Natural killer cell (primary cell): ENCODE measurements at places on chromosomes 3 and 15.

DNA sequence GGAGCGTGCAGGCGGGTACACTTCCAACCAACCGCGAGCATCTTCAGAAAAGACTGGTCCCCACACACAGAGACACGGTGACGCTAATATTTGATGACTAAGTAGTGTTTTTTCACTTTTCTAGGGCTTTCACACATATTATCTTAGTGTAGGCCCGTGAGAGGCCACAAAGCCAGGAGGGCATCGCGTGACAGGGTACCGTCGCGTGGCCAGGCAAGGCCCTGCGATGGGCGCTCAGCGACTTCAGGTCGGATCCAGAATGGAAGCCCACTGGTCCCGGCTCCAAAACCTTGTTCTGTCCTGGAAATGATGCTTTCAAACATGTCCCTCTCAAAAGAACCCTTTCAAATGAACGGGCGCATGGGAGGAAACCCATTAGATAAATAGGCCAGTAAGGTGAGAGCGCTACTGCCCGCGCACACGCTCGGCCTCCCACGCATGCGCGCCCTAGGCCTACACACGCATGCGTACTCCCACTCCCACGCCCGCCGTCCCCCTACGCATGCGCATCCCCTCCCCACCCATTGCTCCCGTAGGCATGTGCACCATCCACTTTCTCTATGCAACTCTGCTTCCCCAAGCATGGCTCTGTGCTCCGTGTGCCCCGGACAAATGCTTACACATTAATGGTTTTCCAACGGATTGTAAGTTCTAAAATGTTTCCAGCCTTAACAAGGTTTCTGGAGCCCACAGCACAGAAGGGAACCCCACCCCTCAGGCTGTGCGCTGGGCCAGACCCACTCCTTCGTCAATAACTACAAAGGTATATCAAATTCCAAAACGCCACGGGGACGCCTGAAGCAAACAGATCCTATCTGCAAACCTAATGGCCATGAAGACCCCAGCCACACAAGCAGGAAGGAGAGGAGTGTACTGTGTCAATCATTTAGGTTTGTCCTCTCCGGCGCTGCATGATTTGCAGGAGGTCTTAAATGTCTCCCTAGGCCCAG lies 72.1 kb downstream of the OCA2 start:
- H3K4me3 ChIP-seq = no peak overlapping the region
- H3K36me3 ChIP-seq = no peaks in the 10 kb centered on the region
- DNase-seq = no peak

DNA sequence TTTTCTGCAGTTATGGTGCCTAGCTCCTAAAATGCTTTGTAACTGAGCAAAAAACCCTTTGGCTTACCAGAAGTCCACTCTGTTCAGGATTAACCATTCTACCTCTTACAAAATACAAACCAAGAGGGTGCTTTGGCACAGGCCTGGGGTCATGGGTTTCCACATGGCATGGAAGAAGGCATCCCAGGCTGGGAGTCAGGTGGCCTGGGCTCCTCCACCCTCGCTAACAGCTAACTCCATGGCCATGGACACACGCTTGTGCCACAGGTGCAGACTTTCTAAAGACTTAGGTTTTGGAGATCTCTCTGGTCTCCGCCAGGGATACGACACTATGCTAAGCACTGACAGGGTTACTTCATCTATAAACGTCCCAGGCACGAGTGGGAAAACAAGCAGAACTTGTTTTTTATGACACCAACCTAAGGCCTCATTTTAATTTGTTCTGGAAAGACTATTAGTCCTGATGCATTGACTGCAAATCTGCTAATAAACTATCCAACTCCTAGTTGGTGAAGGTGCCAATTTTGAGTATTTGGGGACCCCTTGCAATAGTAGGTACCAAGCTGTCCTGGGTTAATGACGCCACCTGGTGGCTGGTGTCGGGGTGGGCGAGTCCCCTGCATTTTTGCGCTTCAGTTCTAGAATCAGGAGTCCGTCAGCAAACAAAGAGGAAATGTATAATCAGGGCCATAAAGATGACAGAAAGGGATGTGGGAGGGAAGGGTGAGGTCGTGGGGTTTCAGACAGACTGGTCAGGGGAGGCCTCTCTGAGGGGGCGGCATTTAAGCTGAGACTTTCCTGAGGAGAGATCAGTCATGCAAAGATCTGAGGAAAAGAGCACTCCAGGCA lies 10.3 kb upstream of the ALDH1A3 start:
- no peaks in the 10 kb centered on the region for H3K27me3 ChIP-seq
- no peaks in the 10 kb centered on the region for H3K36me3 ChIP-seq
- no peaks in the 10 kb centered on the region for H3K4me1 ChIP-seq
- no peak for DNase-seq

DNA sequence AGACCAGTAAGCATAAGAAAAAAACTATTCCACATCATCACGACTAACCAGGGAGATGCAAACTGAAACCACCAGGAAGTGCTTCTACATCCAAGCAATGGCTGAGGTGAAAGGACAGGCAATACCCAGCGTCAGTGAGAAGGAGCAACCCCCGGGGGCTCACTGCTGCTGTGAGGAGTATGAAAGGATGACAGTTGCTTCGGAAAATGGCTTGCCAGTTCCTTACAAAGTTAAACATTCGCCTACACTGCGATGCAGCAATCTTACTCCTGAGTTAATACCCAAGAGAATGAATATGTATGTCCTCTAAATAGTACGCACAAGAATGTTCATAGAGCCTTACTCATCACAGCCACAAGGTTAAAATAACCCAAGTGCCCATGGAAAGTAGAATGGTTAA lies 13.3 kb upstream of the PLXNA1 start:
- H3K27ac ChIP-seq = no peak overlapping the region
- no peaks in the 10 kb centered on the region for H3K27me3 ChIP-seq
- H3K36me3 ChIP-seq = no peaks in the 10 kb centered on the region
- no peaks in the 10 kb centered on the region for H3K4me1 ChIP-seq

DNA sequence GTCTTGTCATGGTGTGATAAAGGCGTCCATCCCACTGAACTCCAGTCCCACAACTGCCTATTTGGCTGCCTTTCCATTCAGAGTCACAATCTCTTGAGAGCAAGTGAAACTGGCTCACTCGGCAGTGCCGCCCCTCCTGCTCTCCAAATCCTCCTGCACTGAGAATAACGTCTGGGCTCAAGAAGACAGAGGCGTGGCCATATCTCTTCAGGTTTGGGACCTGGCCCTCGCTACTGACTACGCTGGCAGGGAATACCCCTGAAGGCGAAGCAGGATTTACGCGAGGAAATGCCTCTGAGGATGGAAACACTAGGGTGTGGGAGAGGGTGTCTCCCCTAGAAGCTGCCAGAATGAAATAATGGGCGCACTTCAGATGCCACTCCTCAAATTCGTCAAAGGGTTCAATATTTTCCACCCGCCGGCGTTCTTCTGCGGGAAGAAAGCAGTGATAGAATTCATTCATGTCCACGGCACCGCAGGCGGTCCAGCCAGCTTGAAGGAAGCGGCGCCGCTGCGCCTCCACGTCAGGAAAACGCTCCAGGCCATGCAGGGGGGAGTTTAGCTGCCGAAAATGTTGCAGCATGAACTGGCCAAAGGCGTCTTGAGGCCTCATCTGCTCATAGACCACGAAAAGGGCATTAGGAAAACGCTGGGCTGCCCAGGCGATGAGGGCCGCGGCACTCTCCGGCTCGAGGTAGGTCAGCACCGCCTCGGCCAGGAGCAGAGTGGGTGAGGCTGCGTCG lies 985 bp downstream of the LCMT2 start:
- no peaks in the 10 kb centered on the region for H3K27me3 ChIP-seq
- peak overlapping the region; percentile 94 for H3K27ac ChIP-seq
- no peak for DNase-seq

DNA sequence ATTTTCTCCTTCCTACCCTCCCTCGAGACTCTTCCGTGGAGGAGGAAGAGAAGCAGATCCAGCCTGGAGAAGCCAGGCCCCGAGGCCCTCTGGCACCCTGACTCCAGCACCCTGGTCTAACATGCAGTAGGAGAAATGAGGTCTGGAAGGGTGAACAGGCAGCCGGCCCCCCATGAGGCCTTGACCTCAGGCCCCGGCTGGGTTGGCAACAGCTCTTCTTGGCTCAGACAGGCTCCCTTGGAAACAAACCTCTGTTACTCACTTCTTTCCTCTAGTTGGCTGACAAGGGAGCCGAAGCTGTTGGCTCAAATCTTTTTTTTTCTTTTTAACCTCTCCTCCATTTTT lies 73.4 kb downstream of the CPN2 start:
- no peak overlapping the region for H3K27ac ChIP-seq
- no peak overlapping the region for H3K4me3 ChIP-seq
- peaks cover 14% of the 10 kb centered on the region for H3K4me1 ChIP-seq
- no peaks in the 10 kb centered on the region for H3K36me3 ChIP-seq
- peaks cover 3% of the 10 kb centered on the region for H3K27me3 ChIP-seq

- H3K27me3 ChIP-seq = no peaks in the 10 kb centered on the region
- H3K4me3 ChIP-seq = no peak overlapping the region
- H3K36me3 ChIP-seq = no peaks in the 10 kb centered on the region
- no peak overlapping the region for H3K27ac ChIP-seq
- DNase-seq = peak; percentile 44
Observed at GRCh38 chr15:63818191-63818590, 15.6 kb downstream of the HERC1 start.

- peaks cover 6% of the 10 kb centered on the region for H3K4me1 ChIP-seq
- DNase-seq = no peak
- H3K27ac ChIP-seq = peak overlapping the region; percentile 87
- H3K27me3 ChIP-seq = no peaks in the 10 kb centered on the region
Observed at GRCh38 chr3:150545419-150546225, 674 bp downstream of the SERP1 start.

DNA sequence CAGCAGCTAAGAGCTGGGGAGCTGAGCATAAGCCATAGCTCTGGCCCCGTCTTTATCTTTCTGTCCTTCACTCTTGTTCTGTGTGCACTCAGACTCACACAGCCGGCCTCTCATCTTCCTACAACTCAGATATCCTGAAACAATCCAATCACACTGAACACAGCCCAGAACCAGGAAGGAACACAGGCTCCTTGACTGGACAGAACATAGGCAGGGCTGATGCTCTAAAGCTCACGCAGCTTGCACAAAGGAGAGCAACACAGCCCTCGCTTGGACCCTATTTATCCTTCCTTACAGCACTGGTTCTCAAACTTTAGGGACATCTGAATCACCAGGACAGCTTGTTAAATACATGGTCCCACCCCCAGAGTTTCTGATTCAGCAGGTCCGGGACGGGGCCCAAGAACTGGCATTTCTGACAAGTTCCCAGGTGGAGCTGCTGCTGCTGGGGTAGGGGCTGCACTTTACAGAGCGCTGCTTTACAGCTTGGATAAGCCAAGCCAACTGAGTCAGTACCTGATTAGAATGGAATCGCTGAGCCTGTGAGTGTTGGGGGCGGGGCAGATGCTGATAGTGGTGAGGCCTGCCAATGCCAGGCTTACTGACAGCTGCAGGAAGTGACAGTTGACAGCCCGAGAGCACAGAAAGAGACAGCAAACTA lies 65.1 kb downstream of the MRPL46 start:
- peak overlapping the region; percentile 18 for H3K27ac ChIP-seq
- H3K27me3 ChIP-seq = no peaks in the 10 kb centered on the region

GRCh38 chr3:16508591-16508995 lies 4.9 kb downstream of the RFTN1 start:
- no peaks in the 10 kb centered on the region for H3K27me3 ChIP-seq
- H3K4me1 ChIP-seq = peaks cover 53% of the 10 kb centered on the region
- no peak overlapping the region for H3K27ac ChIP-seq
- peak; percentile 36 for DNase-seq
- peaks cover 5% of the 10 kb centered on the region for H3K36me3 ChIP-seq
- H3K4me3 ChIP-seq = no peak overlapping the region

DNA sequence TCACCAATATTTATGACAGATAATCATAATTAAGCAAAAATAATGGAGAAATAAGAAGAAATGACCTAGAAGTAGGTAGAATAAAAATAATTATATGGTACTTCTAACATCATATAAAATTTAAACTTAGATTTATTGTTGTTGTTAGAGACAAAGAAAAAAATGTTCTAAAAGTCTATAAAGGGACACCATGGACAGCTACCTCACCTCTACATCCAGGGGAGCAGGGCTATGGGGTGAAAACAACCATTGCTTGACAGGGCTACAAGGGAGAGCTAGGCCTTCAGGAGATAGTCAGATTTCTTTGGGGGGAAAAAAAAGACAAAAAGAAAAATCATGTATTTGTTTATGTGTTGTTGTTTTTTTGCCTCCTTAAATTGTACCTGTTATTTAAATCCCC lies 841.9 kb downstream of the VGLL3 start:
- no peak for DNase-seq
- no peaks in the 10 kb centered on the region for H3K36me3 ChIP-seq
- no peak overlapping the region for H3K4me3 ChIP-seq
- H3K27me3 ChIP-seq = no peaks in the 10 kb centered on the region

DNA sequence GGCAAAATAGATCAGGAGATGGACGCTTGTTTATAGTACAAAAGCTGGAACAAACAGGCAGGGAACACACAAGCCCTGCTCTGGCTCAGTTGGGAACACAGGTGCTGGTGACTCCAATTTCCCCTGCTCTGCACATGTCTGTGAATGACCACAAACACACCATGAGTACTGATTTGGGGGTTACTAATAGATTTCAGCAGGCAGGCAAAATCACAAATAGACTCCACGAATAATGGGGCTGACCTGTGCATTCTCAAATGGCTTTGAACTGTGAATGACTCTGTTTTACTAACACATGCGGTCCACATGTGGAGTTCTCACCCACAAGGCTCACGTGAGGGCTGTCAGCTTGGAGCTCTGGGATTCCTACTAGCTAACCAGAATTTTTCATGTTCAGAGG lies 3.9 kb downstream of the RTP3 start:
- no peak overlapping the region for H3K4me3 ChIP-seq
- no peak for DNase-seq
- H3K36me3 ChIP-seq = no peaks in the 10 kb centered on the region
- H3K27ac ChIP-seq = no peak overlapping the region

DNA sequence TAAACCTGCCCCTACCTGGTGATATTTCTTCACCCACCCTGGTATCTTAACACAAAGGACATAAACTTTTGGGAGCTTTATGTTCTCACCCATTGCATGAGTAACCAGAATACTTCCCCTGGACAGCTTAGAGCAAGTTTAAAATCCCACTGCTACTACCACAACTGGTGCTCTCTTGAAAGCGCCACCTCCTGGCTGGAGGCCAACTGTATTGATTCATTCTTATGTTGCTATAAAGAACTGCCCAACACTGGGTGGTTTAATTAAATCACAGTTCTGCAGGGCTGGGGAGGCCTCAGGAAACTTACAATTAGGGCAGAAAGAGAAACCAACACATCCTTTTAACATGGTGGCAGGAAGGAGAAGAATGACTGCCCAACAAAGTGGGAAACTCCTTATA lies 592.4 kb downstream of the EPHA3 start:
- no peak overlapping the region for H3K4me3 ChIP-seq
- DNase-seq = no peak
- H3K36me3 ChIP-seq = no peaks in the 10 kb centered on the region
- no peaks in the 10 kb centered on the region for H3K4me1 ChIP-seq
- no peaks in the 10 kb centered on the region for H3K27me3 ChIP-seq
- H3K27ac ChIP-seq = no peak overlapping the region
